Posterior cingulate gyrus (tissue), 11 donors: ENCODE measurements at places on chromosomes 1 and 21.

- DNase-seq: no peak
Measured at GRCh38 chr1:29354511-29355098, 118.3 kb downstream of the PTPRU start.

- no peak for DNase-seq
Measured at GRCh38 chr1:169161496-169162194, 55.2 kb downstream of the ATP1B1 start.

DNA sequence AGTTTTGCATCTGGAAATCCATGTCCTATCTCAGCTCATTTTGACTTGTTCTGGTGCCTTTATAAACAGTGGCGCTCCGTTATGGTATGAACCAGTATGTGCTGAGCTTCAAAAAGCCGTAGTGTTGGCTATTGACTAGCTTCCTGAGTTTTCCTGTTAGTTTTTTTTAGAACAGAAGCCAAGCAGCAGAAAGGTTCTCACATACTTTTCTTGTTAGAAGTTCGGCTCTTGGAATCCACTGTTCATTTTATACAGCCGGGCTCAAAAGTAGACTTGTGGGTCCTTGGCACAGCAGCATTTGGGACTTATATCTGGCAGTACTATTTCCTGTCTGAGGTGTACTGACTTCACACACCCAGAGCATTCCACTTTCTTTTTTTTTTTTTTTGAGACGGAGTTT, 63.8 kb downstream of the TBCE start:
- no peak for DNase-seq

GRCh38 chr1:100075773-100076172, 57.0 kb downstream of the SASS6 start:
- no peak for DNase-seq

DNA sequence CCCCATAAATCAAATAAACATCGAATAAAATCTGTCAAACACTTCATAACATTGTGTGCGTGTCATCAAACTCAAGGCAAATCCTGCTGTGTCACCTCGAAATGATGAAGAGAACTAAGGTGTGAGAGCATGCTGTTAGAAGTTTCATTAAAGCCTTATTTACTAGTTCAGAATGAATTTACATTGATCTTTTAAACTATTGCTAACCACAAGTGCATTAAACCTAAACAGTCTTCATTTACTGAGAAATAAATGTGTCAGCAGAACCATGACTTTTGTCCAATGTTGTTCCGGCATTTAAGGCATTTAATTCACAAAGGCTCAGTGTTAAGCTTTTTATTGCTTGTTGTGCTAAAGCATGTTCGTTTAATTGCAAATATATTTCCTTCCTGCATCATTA, 474.4 kb downstream of the SETD4 start:
- DNase-seq: no peak

GRCh38 chr21:29186246-29186645, 55.8 kb downstream of the MAP3K7CL start:
- DNase-seq: no peak

- no peak for DNase-seq
Measured at GRCh38 chr1:226422478-226422877, 14.6 kb upstream of the PARP1 start.

DNA sequence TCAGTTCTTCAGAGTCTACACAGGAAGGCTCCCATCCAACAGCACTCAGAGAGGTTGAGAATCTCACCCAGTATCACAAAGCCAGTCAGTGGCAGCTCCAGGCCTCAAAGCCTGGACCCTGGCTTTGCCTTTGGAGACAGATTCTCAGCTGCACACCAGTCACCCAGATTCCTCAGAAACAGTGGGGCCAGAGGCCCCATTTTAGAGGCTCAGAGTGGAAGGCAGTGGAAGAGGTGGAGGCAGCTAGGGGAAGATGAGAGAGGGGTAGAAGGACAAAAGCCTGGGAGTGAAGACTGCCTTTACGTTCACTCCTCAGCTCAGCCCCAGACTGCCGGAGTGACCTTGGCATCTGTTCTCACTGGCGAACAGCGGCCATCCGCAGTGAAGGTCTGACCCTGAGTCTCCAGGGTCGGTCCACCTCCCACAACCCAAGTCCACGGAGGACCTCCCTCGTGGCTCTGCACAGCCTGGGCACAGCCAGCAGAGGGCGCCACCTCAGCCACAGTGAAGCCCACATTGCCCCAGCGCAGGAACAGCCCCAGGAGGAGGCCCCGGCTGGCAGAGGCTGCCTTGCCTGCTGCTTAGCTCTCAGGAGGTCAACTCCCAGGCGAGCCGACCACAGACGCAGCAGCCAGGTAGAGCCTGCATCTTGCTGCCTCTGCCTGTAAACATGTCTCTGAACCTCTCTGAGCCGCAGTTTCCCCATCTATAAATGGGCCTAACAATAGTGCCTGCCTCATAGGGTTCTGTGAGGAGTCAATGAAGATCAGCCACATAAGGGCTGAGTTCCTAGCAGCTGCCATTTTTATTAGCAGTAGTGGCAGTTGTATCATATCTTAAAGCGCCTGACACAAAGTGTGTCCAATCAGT, 5.9 kb upstream of the FNDC5 start:
- peak; percentile 63 for DNase-seq

DNA sequence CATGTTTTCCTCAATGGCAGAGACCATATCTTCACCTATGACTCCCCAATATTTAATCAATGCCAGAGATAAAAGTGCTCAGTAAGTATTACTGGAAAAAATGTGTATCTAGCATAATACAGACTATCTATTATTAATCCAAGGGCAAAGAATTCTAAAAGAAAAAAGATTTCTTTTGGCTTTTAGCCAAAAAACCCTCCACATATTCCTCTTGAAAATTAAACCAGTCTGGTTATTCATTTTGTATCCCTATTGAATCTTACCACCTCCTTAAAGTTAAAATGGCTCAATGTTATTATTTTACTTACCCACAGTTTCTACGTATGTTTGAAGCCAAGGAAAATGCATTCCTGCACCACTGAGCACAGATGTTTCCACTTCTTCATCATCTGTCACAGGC, 1.6 kb downstream of the TAF1A start:
- no peak for DNase-seq

GRCh38 chr1:241714321-241715218, 62.5 kb downstream of the WDR64 start:
- no peak for DNase-seq

DNA sequence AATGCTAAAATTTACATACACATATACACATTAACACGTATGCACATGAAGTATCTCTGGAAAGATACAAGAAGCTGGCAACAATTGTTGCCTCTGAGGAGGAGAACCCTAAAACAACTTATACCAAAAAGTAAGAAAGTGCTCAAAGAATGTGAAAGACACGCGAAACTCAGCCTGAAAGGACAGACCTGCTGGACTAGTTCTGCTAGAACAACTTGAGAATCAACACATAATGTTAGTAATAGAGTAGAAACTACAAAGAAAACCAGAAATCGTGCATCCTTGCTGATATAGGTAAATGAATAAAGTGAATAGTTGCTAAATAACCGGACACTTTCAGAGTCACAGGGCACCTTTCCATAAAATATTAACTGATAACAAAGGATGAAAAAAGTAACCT, 242.5 kb downstream of the RERE start:
- no peak for DNase-seq
